Liver (tissue), 10 donors: ENCODE measurements at places on chromosomes 16 and 17. TPM values are rescaled to one million over a fixed set of nuclear protein-coding genes. Genes with fewer than 3 reads are reported as not detected.

GFAP gene
- total RNA-seq = 0.33 TPM

ABCC6 gene
- 162 TPM for total RNA-seq

NKD1 gene
- total RNA-seq = 0.28 TPM

MYOCD gene
- 0.59 TPM for total RNA-seq

DNA sequence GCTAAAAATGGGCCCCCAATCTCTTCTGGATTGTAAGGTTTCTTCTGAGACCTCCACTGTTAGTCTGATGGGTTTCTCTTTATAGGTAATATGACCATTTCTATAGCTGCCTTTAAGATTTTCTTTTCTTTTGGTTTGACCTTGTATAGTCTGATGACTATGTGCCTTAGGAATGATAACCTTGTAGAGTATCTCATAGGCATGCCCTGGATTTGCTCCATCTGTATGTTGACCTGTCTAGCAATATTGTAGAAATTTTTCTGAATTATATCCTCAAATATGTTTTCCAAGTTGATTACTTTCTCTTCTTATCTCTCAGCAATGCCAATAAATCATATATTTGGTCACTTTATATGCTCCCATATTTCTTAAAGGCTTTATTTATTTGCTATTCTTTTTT, 1403.8 kb upstream of the GOT2 start:
- DNase-seq = no peak

DNA sequence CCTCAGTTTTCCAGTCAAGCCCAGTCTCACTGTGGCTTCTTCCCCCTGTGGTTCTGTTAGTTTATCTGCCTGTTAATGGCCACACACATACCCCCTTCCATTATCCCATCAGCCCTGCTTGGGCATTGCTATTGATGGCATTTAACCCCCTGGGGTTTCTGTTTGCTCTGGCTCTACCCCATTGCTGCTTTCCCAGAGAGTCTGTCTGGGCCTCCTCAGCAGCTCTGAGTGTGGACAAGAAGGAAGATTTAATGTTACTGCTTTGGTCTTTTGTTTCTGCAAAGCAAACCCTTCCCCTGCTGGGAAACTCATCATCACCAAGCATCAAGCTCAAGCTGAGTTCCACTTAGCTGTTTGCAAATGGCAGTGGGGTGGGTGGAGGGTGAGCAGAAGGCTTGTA, 162.7 kb downstream of the CCT6B start:
- no peak for DNase-seq

- DNase-seq = no peak
Observed at GRCh38 chr16:19236561-19237209, 48.8 kb upstream of the CLEC19A start.

DNA sequence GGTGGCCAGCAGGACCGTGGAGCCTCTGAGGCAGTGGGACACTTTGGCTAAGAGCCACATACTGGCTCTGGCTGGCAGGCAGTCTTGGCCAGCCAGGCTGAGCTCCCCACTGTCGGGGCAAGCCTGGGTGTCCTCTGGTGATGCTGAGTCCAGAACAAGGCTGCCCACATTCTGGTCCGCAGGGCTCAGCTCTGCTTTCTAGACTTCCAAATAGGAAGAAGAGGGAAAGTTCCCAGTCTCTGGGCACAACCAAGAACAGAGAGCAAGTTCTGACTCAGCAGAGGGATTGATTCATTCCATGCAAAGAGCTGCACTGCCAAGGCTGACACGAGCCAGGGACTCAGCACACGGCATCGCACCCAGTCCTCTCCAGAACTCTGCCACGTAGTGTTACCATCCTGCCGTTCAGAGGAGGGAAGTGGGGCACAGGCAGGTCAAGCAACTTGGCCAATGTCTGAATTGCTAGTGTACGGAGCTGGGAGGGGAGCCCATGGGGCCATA, 58.9 kb downstream of the NOS2 start:
- DNase-seq = no peak

GRCh38 chr17:34156741-34157589, 98.1 kb upstream of the CCL2 start:
- DNase-seq = no peak

GRCh38 chr17:19369846-19370492, 7.4 kb upstream of the B9D1 start:
- no peak for DNase-seq

DNA sequence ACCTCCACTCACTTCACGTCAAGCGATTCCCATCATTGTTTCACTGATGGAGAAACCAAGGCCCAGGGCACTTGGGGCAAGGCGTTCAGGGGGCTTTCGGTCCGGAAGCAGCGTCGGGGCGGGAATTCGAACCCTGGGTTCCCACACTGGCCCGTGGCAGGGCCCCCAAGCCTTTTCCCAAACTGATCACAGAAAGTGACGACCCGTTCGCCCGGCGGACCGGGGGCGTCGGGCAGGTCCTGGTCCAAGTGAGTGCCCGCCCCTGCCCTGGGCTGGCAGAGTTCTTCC, 856 bp upstream of the MON1B start:
- DNase-seq = no peak

DNA sequence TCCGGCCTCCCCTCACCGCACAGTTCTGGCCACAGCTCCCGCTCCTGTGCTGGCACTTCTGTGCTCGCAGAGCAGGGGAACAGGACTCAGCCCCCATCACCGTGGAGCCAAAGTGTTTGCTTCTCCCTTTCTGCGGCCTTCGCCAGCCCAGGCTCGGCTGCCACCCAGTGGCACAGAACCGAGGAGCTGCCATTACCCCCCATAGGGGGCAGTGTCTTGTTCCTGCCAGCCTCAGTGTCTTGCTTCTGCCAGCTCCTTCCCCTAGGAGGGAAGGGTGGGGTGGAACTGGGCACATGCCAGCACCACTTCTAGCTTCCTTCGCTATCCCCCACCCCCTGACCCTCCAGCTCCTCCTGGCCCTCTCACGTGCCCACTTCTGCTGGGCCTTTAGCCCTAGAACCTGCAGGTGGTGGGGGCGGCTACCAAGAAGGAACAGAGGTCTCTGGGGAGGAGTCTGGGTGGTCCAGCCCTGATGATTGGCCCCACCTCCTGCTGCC, 645 bp upstream of the ELMO3 start:
- DNase-seq = no peak

GRCh38 chr17:62819511-62820221, 11.6 kb upstream of the MARCHF10 start:
- DNase-seq = peak; percentile 20

DNA sequence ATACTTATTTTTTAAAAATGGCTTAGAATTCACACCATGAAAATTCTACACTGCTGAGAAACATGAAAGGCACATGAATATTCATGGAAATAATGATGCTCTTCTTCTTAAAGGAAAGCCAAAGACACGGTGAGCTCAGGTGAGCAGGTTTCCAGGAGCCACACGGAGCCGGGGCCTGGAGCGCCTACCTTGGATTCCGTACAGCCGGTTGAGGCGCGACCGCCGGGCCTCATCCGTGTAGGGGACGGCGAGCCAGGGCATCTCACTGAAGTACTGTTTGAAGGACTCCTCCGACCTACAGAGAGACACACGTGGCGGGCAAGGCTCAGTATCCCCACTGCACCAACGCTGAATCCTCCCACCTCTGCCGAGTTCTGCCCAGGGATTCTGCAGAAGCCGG, 37.1 kb downstream of the MRM3 start:
- DNase-seq = no peak

DNA sequence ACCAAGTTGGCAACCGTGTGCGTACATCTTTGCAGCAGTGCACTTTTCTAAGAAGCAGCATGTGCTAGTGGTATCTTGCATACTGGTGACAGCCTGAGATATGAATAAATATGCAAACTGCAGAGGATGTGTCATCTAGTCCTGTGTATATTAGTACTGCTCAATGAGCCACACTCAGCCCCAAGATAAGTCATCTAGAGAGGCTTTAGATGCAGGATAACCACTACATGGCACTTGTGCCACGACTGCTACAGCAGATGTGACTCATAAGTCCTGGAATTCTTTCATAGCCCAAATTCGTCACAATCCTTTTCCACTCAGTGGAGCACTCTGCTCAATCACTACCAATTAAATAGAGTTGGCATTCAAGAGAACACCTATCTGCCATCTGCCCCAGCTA, 171.5 kb downstream of the AXIN2 start:
- DNase-seq = no peak

GRCh38 chr17:43438626-43439025, 39.8 kb downstream of the ARL4D start:
- no peak for DNase-seq

DNA sequence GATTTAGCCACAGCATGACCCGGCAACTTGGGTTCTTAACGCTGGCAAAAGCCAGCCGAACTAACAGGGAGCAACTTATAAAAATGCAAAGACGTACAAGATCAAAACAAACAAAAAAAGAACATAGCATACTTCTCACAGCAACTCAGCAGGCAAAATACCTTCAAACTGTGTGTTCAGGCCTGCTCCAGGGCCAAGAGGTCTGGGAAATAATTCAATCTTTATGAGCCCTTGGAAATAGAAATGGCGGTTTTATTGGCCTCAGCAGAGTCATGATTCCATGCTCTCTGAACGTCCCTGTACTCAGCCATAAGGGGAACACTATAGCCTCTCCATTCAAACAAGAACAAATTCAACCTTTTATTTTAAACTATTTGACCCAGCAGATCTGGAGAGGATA, 101.3 kb upstream of the C17orf78 start:
- DNase-seq = no peak

GRCh38 chr17:54972406-54973138, 4.0 kb downstream of the STXBP4 start:
- DNase-seq = no peak
